WTC11 (cell line): ENCODE measurements at places on chromosomes 7 and 10.

- peak; percentile 70 for DNase-seq
Measured at GRCh38 chr10:123043409-123043925, 34.7 kb downstream of the ACADSB start.

GRCh38 chr10:56622335-56622973 is 261.4 kb upstream of the ZWINT start:
- no peak for DNase-seq

DNA sequence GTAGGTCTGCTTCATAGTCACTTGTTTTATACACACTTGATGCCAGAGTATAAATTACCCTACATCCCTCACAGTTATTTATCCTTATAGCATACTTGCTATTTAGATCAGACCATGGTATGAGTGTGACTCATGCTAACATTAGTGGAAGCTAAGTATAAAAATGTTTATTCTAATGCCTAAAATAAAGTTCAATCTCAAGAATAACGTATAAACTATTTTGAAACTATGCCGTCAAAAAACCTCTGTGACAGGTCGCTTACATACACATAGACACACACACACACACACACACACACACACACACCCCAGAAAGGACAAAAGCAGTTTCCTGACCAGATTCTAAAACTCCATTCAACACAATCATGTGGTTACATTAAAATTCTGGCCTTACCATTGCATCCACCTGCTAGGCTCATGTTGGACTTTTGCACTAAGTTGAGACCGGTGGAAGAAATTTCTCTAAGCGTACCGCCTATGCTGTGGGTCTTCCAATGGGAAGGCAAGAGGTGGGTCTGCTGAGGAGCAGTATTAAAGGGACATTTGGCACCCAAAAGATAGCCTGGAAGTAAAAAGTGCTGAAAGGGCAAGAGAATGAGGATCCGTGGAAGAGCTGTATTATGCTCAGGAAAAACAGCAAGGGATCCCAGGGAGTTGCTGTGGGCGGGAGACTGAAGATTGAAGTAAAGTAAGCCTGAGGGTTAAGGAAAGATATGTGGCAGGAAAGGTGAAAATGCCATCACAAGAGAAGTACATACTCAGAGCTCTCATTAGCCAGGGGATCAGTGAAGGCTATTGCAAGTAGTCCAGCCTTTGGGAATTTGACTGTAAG is 5.0 kb downstream of the FOXP2 start:
- DNase-seq: no peak

DNA sequence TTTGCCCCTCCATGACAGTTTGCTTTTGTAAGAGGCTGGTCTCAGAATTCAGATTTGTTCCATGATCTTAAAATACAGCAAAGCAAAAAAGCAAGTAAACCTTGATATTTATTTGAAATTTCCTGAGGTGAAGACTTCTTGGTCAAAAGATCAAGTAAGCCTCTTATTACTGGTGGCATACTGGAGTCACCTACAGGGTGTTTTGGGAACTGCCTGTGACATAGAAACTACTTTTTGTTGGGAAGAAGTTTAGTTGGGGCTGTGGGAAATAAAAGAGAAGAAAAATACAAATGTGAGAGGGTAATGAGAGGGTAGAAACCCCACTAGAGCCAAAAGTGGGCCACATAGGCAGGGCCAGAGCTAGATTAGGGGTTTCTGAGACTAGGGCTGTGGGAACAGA is 217.9 kb downstream of the OTUD1 start:
- DNase-seq: peak; percentile 12

DNA sequence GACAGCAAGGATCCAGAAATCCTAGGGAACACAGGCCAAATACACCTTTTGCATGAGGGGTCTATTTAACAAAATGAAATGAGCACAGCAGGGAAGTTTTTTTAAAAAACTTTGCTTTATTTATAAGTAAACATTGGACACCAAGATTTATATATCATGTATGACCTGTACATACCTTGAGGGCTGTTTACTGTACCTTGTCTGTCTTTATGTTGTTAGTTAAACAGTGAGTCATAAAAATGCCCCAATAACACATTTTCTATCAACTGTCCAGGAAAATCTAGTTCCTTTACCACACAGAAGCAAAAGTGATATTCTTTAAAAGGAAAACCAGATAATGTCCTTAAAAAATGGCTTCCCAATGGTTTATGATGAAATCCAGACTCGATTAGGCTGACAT is 45.1 kb upstream of the AGR3 start:
- no peak for DNase-seq

DNA sequence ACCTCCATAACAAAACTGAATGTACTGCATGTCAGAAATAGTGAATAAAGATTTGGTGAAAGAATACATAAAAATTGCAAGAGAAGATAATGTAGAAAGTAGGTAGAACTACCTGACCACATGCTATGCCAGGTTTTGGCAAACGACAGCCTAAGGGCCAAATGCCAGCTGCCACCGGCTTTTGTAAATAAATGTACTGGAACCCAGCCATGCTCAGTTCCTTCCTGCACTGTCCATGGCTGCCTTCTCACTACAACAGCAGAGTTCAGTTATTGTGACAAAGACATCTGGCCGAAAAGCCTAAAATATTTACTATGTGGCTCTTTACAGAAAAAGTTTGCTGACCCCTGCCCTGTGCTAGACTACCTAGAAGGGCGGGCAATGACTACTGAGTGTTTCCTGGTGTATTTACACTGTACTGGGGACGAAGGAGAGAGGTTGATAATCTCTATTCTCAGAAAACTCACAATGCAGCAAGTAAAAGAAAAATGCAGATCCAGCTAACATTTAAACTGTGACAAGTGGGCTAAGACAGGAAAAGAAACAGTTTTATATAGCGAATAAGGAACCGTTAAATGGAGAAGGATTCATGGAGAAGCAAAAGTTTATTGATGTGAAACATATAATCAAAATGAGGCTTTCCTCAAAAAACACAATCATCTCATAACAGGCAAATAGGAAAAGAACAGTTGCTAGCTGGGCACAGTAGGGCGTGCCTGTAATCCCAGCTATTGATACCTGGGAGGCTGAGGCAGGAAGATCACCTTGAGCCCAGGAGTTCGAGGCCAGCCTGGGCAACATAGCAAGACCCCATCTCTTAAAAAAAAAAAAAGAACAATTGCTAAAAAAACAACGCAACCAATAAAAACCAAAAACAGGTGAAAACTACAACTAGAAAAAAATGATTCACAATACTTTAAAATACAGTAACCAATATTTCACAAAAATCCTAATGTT is 13.7 kb downstream of the KIN start:
- no peak for DNase-seq

DNA sequence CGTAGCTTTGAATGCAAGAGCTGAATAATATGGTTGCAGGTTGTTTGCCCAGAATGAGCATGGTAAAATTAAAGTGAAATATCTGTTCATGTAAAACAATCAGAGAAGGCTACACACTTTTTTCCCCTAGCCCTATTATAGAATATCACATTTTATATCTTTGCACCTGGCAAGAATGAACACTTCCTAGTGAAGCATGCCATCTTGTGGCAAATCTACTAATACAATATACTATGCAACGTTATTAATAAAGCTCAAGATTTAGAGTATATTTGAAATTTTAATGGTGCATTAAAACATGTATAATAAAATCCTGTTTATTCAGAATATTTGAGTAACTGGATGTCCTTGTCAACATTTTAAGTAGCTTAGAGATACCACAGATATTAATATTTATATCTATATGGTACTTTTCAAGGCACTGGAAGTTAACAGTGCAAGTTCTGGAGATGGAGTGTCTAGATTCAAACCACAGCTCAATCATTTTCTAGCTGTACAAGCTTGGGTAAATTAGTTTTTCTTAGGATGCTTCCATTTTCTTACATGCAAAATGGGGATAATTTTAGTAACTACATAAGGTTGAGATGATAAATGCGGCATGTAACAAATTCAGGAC is 643.1 kb upstream of the SEMA3D start:
- no peak for DNase-seq

GRCh38 chr10:105121743-105122142 is 480.7 kb downstream of the SORCS3 start:
- DNase-seq: no peak

GRCh38 chr10:70732569-70732968 is 52.6 kb downstream of the TBATA start:
- DNase-seq: no peak

DNA sequence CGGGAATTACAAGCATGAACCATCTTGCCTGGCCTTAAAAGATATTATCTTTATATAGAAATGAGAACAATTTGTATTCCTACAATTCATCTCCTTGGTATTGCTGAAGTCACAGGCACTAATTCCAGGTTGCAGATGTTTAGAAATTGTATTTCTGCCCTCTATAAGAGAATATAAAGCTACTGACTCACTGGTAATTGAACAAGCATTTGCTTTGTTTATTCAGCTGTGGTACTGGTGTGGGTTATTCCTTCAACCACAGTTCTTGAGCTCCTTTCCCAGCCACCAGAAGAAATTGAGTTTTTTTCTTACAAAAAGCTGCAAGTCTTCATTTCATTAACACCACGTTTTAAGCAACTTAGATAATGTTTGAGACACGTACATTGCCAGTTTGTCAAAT is 29.0 kb upstream of the MPP7 start:
- no peak for DNase-seq

GRCh38 chr7:101817471-101818286 is at the start of gene CUX1:
CUX1 (plus strand) TSS chr7:101817626; CDS start chr7:101817640, 14 bp downstream.
- DNase-seq: peak; percentile 35

DNA sequence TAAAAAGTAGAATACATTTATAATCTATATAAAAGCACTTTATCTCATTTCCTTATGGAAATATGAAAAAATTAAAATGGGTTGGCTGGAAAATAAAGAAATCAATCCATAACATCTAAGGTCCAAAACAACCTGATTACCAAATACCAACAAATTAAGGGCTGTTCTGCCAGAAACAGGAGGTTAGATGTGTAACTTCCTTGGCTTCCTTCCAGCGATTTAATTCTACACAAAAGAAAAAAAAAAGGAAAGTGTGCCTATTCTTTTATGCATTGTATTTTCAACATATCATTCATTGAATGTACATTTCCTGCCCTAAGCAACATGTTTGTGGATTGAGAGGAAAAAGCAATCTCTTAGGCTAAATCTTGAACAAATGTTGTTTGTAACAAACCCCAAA is 36.2 kb upstream of the USP6NL start:
- DNase-seq: no peak

- DNase-seq: no peak
Measured at GRCh38 chr10:20200758-20201157, 384.5 kb downstream of the PLXDC2 start.
